ENCODE measurements at places on chromosomes 4 and X.

- no peak for DNase-seq
These were observed 517 bp downstream of the LEF1 start for GRCh38 chr4:108168160-108168670.

- DNase-seq = peak; percentile 11
These were observed at the start of gene RAB9B for GRCh38 chrX:103831803-103832544. Gene RAB9B (minus strand): TSS chrX:103832257. CDS start chrX:103825784, 6,473 bp downstream.

- DNase-seq = no peak
These were observed 60.3 kb downstream of the DLG3 start for GRCh38 chrX:70504772-70505450.

GRCh38 chrX:50430917-50431575 lies 39.6 kb downstream of the DGKK start:
- DNase-seq = no peak

DNA sequence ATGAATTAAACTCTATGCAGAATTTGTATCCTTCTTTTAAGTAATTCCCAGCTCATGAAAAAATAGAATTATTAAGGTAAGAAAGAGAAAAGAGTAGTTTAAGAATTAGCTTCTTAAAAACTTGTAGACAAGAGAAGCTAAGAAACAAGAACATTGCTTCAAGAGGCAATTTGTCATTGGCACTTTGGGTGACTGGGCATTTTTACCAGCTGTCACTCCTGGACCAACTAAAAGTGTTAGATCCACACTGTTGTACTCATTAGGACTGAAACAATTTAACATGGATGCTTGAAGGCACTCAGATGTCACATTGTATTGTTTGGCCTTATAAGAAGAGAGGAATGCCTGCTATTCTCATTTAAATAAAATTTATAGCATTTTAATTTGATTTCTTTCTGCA lies 7.4 kb downstream of the COL25A1 start:
- no peak for DNase-seq

DNA sequence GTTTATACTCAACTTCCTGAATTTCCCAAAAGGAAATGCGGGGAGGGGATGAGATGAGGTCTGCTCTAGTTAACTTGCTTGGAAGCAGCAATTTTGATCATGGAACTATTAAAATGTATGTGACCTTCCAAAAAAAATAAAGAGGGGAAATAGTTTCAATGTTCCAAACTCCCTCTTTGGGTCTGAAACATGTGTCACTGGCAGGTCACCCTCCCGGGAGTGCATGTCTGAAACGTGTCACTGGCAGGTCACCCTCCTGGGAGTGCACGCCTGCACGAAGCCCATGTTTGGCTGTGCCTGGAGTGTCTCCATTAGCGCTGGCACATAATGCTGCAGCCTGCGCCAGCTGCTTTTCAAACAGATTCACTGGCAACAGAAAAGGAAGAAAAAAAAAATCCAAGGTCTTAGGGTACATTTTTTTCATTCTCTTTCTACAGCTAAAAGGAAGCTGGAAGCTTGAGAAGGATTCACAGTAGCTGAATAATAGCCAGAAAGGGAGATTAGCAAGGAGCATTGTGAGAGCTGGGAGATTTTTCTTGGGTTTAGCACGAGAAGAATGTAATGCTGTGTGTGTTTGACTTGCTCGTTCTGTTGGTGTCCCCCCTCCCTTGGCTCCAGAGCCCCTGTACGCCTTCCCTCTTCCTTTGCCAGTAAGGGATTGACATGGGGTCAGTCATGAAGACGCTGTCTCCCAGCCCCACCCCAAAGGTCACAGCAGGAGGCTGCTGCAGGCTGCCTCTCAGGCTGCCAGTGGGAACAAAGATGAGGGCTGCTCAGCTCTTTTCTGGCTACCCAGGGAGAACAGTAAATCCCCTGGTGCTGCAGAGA lies 39.2 kb upstream of the TLR3 start:
- DNase-seq = no peak

- no peak for DNase-seq
These were observed 89.8 kb downstream of the FBXO8 start for GRCh38 chr4:174193438-174194374.

GRCh38 chrX:139560221-139560620 lies 29.7 kb downstream of the F9 start:
- DNase-seq = no peak

DNA sequence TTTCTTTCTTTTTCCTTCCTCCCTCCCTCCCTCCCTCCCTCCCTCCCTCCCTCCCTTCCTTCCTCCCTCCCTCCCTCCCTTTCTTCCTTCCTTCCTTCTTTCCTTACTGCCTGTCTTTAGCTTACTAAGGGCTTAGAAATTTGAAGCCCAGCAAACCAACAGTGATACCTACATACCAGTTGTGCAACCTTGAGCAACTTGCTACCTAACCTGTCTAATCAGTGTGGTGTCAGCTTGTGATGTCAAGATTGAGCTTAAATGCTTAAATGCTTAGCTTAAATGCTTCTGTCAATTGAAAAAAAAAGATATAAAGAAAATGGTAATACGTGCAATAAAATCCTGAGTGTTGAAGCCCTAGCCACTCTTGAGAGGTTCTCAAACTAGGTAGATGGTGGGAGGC lies 728.6 kb downstream of the TRIML1 start:
- no peak for DNase-seq

GRCh38 chrX:37781814-37782213 lies 2.0 kb downstream of the CYBB start:
- no peak for DNase-seq

GRCh38 chrX:121128925-121129877 lies 81.8 kb downstream of the GLUD2 start:
- no peak for DNase-seq

DNA sequence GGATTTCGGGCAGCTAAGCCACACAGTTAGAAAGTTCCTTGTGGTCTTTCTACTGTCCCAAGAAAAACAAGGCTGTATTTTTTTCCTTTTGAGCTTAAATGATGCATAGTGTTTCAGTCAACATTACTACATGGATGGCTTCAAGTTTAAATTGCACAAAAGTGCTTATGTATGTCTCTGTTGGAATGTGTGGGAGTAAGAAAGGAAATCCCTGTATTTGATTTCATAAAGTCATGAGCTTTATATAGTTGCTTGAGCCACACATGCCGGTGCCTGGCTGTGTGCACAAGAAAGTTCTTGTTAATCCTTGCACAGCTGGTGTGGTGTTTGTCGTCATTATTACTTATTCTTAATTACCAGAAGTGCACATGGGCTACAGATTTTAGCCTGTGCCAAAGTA lies 262.2 kb downstream of the ARHGAP10 start:
- DNase-seq = no peak

DNA sequence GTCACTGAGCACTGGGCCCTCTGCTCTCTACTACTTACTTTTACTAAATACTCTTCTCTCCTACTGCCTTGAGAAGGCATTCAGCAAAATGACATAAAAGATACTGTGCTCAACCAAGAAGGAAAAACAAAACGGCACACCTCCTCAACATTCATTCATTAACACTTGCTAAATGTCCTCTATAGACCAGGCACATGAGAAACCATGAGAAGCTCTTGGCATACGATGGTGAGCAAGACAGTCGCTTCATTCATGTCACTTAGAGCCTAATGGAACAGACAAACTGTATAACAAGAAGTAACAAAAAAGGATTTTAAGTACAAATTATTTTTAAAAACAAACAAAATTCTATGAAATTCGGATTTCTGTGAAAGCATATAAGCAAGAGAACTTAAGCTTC lies 38.7 kb downstream of the COL25A1 start:
- no peak for DNase-seq

- no peak for DNase-seq
These were observed 75.2 kb upstream of the NUDT6 start for GRCh38 chr4:122997463-122998101.

DNA sequence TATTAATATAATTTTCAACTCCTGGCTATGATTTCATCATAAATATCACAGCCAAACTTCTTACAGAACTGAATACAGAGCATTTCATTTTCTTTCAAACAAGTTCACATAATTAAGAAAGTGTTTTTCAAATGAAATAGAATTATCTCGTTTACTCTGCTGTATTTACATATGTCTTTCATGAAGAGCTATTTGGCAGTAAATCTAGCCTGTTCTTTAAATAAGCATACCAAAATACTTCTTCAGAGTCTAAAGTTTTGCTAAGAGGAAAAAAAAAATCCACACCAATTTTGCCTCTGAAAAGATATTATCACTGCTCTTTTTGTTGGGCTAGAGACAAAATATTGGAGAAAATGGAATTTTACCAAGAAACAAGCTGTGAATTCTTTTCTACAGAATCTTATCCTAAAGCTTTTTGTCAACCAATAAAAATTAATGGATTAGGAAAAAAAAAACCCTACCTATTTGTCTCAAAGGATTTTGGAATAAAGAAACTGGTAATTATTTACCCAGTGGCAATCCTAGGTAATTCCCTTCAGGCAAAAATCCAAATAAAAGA lies 287.9 kb upstream of the NR3C2 start:
- DNase-seq = no peak

DNA sequence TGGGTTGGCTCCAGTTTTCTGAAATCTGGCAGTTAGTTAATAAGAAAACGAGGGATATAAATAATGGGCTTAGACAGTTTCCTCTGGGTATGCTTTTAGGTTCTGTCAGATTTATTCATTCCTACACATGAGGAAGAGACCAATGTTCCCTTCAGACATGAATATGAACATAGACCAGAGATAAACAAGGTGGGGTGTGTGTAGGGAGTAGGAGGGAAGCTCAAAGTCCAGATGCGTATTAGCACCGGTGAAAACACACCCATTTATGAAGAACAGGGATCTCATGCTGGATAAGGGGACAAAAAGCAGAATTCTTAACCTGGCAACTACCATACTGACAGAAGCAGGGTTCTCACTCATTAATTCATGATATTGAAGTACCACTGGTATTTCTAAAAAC lies 223.0 kb downstream of the SOWAHB start:
- no peak for DNase-seq

GRCh38 chr4:76690011-76690905 lies 207.7 kb downstream of the SOWAHB start:
- DNase-seq = no peak

- no peak for DNase-seq
These were observed 221.2 kb upstream of the MID1 start for GRCh38 chrX:10841579-10841978.

DNA sequence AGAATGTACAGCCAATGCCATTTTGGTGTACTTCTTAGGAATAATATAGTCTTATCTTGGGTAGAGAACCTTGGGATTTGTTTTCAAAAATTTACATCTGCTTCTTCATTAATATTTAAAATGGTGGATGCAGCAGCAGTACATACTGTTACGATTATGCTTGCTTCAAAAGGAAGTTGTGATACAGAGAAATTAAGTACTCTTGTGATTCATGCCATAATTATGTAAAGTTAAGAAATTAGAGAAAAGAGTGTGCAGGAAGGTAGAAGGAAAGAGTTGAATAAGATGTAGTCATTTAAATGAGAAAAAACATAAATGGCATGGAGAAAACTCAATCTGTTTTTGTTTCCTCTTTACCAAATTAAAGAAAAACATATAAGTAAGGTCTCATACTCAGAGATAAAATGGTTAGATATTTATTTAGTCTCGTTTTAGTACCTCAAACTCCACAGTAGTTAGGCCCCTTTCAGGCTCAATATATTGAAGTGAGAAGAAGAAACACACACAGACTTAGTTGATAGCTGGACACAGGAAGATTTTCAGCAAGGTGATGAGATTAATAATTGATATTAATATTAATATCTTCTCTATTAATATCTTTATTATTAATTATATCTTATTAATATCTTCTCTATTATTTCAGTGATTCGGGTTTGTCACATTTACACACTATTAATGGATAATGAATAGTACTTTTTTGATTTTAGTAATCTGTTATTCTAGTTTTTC lies 70.1 kb upstream of the HPGD start:
- DNase-seq = no peak

- no peak for DNase-seq
These were observed 34.1 kb downstream of the FNIP2 start for GRCh38 chr4:158802914-158803313.

DNA sequence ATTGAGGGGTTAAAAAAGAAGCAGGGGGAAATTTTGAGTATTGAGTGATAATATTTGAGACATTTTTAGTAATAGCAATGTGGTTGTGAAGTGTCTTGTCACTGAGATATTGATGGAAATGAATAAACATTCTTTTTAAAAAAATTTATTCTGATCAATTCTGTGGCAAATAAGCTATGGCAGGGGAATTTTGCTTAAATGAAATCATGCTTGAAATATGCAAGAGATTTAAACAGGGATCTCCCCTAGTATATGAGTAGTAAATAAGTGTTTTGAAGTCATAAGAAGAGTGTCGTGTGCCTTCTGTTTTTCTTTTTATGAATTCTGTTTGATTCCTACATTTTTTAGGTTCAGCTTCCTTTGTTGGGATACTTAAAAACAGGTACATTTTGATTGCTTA lies 23.2 kb downstream of the IL15 start:
- no peak for DNase-seq

DNA sequence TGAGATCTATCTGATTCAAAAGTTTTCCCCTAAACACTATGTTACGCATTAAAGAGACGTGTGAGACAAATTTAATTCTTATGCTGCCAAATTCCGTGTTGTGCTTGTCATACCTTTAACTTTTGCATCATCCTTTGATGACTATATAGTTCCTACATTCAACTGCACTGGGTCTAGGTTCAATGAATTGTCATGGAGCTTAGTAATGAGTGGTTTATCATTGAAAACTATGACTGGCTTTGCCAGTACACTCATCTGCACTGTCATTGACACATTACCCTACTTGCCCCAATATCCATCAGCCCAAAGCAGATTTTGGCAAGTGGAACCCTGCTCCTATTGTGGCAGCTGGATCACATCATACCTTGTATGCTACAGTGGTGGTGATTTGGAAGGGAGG lies 882.9 kb upstream of the SLIT2 start:
- no peak for DNase-seq

DNA sequence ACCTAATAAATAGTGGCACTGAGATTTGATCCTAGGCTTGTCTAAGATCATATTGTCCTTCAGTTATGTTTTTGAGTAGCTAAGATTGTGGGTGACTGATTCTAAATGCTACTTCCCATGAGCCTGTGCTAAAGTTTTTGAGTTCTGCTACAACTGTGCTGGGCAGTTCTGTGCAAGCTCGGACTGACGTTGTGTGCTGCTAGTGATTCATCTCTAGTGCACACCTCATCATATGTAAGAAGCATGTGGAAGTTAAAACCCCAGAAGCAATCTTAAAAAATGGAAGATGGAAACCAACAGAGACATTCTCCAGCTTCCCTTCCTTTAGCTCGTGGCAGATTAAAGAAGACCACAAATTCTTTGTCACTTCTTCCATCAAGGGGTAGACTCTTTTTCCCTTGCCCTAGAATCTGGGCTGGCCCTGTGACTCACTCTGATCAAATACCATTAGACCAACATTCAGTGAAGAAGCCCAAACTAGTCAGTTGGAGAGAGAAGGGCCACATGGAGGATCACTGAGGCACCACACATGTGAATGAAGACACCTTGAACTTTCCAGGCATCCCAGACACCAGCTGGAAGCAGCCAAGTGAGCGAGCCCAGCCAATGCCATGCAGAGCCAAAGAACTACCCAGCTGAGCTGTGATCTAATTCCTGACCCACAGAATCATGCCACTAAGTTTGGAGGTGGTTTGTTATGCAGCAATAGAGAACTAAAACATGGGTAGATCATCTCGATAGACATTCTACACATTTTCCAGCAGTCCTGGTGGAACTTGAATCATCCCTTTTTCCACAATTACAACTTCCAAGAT lies 16.8 kb downstream of the ARHGAP6 start:
- DNase-seq = no peak

Measured in stimulated activated CD4-positive, alpha-beta T cell treated with anti-CD3 and anti-CD28 coated beads, Interleukin-1b, Interleukin-23, amount 100 ng/mL, for 1 hour (primary cell).